ENCODE measurements at places on chromosomes 3 and 15.
A peak's percentile ranks its signal among the peaks of the same experiment; 100 is the strongest.

GRCh38 chr15:39125904-39126303, 455.0 kb upstream of the THBS1 start:
- H3K27ac ChIP-seq: no peak overlapping the region
- H3K27me3 ChIP-seq: no peaks in the 10 kb centered on the region
- DNase-seq: no peak
- H3K36me3 ChIP-seq: no peaks in the 10 kb centered on the region
- H3K4me1 ChIP-seq: peaks cover 24% of the 10 kb centered on the region
- H3K4me3 ChIP-seq: no peak overlapping the region

DNA sequence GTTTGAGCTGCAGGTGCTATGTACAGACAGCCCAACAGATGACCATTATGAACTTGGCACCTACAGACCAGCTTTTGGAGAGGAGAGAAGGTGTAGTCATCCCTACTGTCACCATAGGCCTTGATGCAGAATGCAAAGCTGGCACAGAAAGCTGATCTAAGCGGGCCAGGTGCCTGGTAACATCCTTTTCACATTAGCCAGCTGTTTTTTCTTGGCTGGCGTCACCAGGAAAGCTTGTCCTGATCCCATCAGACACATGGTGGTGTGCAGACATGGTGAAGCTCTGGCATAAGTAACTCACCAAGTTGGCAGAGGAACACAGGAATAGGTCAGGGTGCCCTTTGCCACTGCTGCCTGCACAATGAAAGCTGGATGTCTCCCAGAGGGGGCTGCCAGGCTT, 97.2 kb upstream of the MB21D2 start:
- no peaks in the 10 kb centered on the region for H3K4me1 ChIP-seq
- H3K4me3 ChIP-seq: no peak overlapping the region
- H3K27me3 ChIP-seq: no peaks in the 10 kb centered on the region
- no peak for DNase-seq
- no peak overlapping the region for H3K27ac ChIP-seq

DNA sequence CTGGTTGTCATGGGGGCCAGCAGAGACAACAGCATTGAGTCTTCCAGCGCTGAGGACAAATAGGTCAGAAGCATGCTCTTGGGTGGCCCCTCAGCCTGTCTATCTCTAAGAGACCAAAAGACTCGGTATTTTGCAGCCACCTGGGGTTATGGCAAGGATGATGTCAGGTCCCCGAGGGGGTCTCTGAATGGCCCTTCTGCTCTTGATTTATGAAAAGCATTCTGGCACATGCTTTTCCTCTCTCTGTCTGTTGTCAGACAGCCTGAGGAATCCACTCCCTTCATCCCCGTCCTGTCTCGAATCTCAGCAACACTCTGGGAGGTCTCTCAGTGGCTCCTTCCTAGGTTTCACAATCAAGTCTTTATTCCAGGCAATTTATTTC, 156.6 kb upstream of the RGMA start:
- H3K27me3 ChIP-seq: no peaks in the 10 kb centered on the region
- H3K4me3 ChIP-seq: no peak overlapping the region
- no peaks in the 10 kb centered on the region for H3K4me1 ChIP-seq
- DNase-seq: no peak

- no peaks in the 10 kb centered on the region for H3K27me3 ChIP-seq
- H3K27ac ChIP-seq: no peak overlapping the region
- H3K4me1 ChIP-seq: no peaks in the 10 kb centered on the region
- peaks cover 5% of the 10 kb centered on the region for H3K36me3 ChIP-seq
- DNase-seq: no peak
Measured at GRCh38 chr3:24129549-24129948, 184.5 kb downstream of the NR1D2 start.

DNA sequence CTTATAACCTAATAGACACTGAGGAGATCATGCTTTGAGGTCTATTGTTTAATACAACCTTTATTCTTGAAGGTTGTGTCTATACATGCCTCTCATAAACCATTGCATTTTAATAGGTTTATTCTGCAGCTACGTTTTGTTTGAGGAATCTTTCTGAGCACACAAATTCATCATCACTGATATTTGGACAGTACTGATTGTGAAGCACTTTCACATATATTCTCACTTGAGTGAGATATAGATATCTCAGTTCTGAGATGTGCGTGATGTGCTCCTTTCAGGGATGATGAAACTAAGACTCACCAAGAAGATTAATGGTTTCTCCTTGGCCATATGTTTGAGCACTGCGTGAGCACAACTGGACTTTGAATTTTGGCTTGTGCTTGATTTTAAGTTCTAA, 374.4 kb downstream of the LPP start:
- H3K27ac ChIP-seq: no peak overlapping the region
- no peaks in the 10 kb centered on the region for H3K4me1 ChIP-seq
- no peaks in the 10 kb centered on the region for H3K27me3 ChIP-seq

- no peak for DNase-seq
- no peaks in the 10 kb centered on the region for H3K36me3 ChIP-seq
- no peaks in the 10 kb centered on the region for H3K27me3 ChIP-seq
- H3K27ac ChIP-seq: no peak overlapping the region
- no peak overlapping the region for H3K4me3 ChIP-seq
Measured at GRCh38 chr15:92473756-92474155, 80.1 kb downstream of the ST8SIA2 start.

- peaks cover 24% of the 10 kb centered on the region for H3K4me1 ChIP-seq
- H3K27ac ChIP-seq: peak overlapping the region; percentile 91
- no peaks in the 10 kb centered on the region for H3K36me3 ChIP-seq
- H3K27me3 ChIP-seq: no peaks in the 10 kb centered on the region
- DNase-seq: peak; percentile 44
- peak overlapping the region; percentile 54 for H3K4me3 ChIP-seq
Measured at GRCh38 chr3:169147238-169148008, 516.1 kb downstream of the MECOM start.

DNA sequence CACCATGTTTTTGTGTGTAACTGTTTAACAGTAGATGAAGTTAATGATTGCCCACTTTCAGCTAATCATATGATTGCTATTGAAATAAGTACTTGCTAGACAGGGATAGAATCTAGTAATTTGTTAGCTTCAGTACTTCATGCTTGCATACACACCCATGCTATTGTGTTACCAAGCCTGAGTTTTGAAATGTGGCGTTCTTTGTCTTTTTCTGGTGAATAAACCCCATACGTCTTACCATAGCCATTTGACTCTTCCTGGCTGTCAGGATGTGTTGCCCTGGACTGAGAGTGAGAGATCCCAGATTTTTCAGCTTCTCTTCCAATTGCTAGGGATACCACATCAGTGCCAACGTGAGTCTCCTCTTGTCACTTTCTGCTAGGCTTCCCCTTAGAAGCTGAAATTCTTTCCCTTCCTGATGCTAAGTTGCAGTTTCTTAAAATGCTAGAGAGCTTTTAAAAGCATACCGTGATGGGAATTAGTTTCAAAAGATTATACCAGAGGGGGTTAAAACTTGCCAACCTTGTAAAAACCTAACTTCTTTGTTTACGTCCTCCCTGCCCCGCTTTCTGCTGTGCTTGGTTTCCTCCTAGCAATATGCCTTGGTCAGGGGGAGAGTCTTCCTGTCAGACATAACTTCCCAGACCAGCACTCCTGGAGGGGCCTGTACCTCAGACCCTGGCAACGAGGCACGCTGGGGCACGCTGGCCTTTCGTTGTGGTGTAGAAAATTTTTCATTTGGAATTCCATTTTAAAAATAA, 62.9 kb upstream of the ULK4 start:
- H3K36me3 ChIP-seq: no peaks in the 10 kb centered on the region
- H3K27me3 ChIP-seq: no peaks in the 10 kb centered on the region
- DNase-seq: no peak
- H3K27ac ChIP-seq: peak overlapping the region; percentile 77

- no peaks in the 10 kb centered on the region for H3K27me3 ChIP-seq
- H3K27ac ChIP-seq: no peak overlapping the region
- peaks cover 10% of the 10 kb centered on the region for H3K4me1 ChIP-seq
Measured at GRCh38 chr3:30699927-30700326, 93.5 kb downstream of the TGFBR2 start.

GRCh38 chr15:47553947-47554346, 163.4 kb upstream of the SEMA6D start:
- no peaks in the 10 kb centered on the region for H3K36me3 ChIP-seq
- H3K4me3 ChIP-seq: no peak overlapping the region

DNA sequence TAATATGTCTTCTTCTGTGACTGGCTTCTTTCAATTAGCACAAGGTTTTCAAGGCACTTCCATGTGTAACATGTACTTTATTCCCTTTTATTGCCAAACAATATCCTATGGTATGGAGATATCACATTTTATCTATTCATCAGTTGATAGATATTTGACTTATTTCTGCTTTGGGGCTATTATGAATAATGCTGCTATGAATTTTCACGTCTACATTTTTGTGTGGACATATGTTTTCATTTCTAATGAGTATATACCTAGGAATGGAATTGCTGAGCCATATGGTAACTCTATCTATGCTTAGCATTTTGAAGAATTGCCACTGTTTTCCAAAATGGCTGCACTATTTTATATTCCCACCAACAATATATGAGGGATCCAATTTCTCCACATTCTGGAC, 3.6 kb upstream of the AGTR1 start:
- H3K4me3 ChIP-seq: no peak overlapping the region
- H3K36me3 ChIP-seq: no peaks in the 10 kb centered on the region
- H3K4me1 ChIP-seq: no peaks in the 10 kb centered on the region
- no peaks in the 10 kb centered on the region for H3K27me3 ChIP-seq
- H3K27ac ChIP-seq: no peak overlapping the region

- H3K4me3 ChIP-seq: no peak overlapping the region
- H3K4me1 ChIP-seq: no peaks in the 10 kb centered on the region
- H3K27ac ChIP-seq: no peak overlapping the region
- H3K27me3 ChIP-seq: no peaks in the 10 kb centered on the region
Measured at GRCh38 chr15:79673416-79674123, 223.2 kb downstream of the MTHFS start.

DNA sequence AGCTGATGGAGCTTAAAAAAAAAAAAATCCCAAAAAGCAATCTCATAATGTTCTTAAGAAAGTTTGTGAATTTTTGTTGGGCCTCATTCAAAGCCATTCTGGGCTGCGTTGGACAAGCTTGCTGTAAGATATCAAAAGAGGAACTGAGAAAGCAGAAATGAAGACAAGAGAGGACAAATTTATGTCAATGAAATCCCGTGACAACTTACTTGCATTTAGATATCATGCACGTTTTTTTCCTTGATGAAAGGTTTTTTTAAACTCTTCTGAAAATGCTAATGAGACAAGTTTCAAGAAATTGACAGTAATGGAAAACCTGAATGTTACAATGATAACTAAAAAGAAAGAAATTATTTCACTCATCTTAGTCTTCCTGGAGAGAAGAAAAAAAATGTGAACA, 662.9 kb downstream of the SQOR start:
- no peak overlapping the region for H3K27ac ChIP-seq
- no peak overlapping the region for H3K4me3 ChIP-seq

GRCh38 chr3:185696039-185696438, 109.9 kb downstream of the SENP2 start:
- H3K36me3 ChIP-seq: no peaks in the 10 kb centered on the region
- H3K27ac ChIP-seq: no peak overlapping the region
- no peaks in the 10 kb centered on the region for H3K4me1 ChIP-seq
- H3K4me3 ChIP-seq: no peak overlapping the region

GRCh38 chr3:107816107-107816506, 274.7 kb downstream of the CD47 start:
- no peaks in the 10 kb centered on the region for H3K27me3 ChIP-seq
- no peaks in the 10 kb centered on the region for H3K4me1 ChIP-seq
- no peaks in the 10 kb centered on the region for H3K36me3 ChIP-seq
- DNase-seq: no peak
- no peak overlapping the region for H3K4me3 ChIP-seq
- H3K27ac ChIP-seq: no peak overlapping the region

GRCh38 chr3:155354658-155355057, 61.2 kb upstream of the STRIT1 start:
- H3K36me3 ChIP-seq: no peaks in the 10 kb centered on the region
- no peak overlapping the region for H3K27ac ChIP-seq
- no peaks in the 10 kb centered on the region for H3K27me3 ChIP-seq
- DNase-seq: no peak

- no peaks in the 10 kb centered on the region for H3K4me1 ChIP-seq
- H3K4me3 ChIP-seq: no peak overlapping the region
- H3K27ac ChIP-seq: no peak overlapping the region
- H3K27me3 ChIP-seq: no peaks in the 10 kb centered on the region
- H3K36me3 ChIP-seq: no peaks in the 10 kb centered on the region
Measured at GRCh38 chr3:189121092-189121491, 50.7 kb upstream of the TPRG1 start.

DNA sequence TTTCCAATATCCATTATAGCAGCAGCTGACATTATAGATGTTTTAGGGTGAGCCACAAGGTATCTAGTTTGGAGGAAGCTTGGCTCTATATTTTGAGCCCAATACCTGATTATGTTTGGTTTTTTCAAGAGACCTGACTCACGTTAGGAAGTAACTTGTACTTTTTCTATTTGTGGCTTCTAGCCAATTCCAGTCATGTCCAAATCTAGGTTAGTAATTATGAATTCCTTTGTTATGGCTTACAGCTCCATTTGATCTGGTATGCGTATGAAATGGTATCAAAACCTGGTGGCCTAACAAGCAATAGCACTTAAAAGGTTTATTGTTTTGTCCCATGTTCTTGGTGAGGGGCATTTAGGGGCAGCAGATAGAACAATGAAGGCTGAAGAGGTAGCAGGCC, 115.9 kb downstream of the TOP2B start:
- no peak overlapping the region for H3K27ac ChIP-seq
- no peak overlapping the region for H3K4me3 ChIP-seq

GRCh38 chr3:34183114-34183513, 384.7 kb downstream of the PDCD6IP start:
- no peaks in the 10 kb centered on the region for H3K27me3 ChIP-seq
- no peak overlapping the region for H3K4me3 ChIP-seq
- H3K27ac ChIP-seq: no peak overlapping the region
- no peaks in the 10 kb centered on the region for H3K4me1 ChIP-seq

- DNase-seq: no peak
- H3K27me3 ChIP-seq: no peaks in the 10 kb centered on the region
- H3K4me3 ChIP-seq: no peak overlapping the region
- no peaks in the 10 kb centered on the region for H3K4me1 ChIP-seq
- no peaks in the 10 kb centered on the region for H3K36me3 ChIP-seq
Measured at GRCh38 chr3:181568248-181568647, 143.5 kb upstream of the SOX2 start.

GRCh38 chr3:50264383-50264963, 4.5 kb upstream of the SEMA3B start:
- H3K4me3 ChIP-seq: no peak overlapping the region
- peak; percentile 82 for DNase-seq
- peaks cover 49% of the 10 kb centered on the region for H3K4me1 ChIP-seq
- H3K27me3 ChIP-seq: no peaks in the 10 kb centered on the region

DNA sequence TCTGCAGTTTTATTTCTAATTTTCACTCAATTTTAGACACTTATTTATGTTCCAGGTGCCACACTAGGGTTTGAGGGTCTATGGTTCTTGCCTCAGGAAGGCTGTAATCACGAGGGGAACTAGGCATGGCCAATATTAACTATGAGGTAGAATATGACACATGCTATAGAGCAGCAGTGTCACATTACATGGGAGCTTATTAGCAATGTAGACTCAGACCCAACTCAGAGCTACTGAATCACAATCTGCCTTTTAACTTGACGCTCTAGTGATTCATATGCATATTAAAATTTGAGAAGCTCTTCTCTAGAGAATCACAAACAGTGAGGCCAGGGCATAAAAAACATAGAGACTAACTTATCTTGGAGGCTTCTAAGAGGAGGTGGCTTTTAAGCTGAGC, 32.8 kb upstream of the MRPL3 start:
- DNase-seq: no peak
- no peak overlapping the region for H3K4me3 ChIP-seq
- no peak overlapping the region for H3K27ac ChIP-seq
- H3K36me3 ChIP-seq: no peaks in the 10 kb centered on the region
- H3K27me3 ChIP-seq: no peaks in the 10 kb centered on the region
- no peaks in the 10 kb centered on the region for H3K4me1 ChIP-seq

GRCh38 chr15:70376929-70377691, 279.4 kb upstream of the TLE3 start:
- peaks cover 10% of the 10 kb centered on the region for H3K4me1 ChIP-seq
- no peak for DNase-seq
- no peak overlapping the region for H3K27ac ChIP-seq
- H3K27me3 ChIP-seq: no peaks in the 10 kb centered on the region
- H3K36me3 ChIP-seq: no peaks in the 10 kb centered on the region

Data from pancreas (tissue), 10 donors.